A673 (cell line): ENCODE measurements at places on chromosomes 6 and 20. TPM values are rescaled to one million over a fixed set of nuclear protein-coding genes. Genes with fewer than 3 reads are reported as not detected.

MYLK2 gene
- total RNA-seq, result 1.2 and 1.3 TPM in 2 replicates

CAGE1 gene
- 0.19 and 0.31 TPM in 2 replicates for total RNA-seq

HCRTR2 gene
- total RNA-seq, result not detected in 2 replicates

TFAP2B gene
- 0.56 and 1.7 TPM in 2 replicates for total RNA-seq

KCNS1 gene
- total RNA-seq, result not detected in 2 replicates
